ENCODE measurements at places on chromosomes 2 and 18.
A peak's percentile ranks its signal among the peaks of the same experiment; 100 is the strongest.

DNA sequence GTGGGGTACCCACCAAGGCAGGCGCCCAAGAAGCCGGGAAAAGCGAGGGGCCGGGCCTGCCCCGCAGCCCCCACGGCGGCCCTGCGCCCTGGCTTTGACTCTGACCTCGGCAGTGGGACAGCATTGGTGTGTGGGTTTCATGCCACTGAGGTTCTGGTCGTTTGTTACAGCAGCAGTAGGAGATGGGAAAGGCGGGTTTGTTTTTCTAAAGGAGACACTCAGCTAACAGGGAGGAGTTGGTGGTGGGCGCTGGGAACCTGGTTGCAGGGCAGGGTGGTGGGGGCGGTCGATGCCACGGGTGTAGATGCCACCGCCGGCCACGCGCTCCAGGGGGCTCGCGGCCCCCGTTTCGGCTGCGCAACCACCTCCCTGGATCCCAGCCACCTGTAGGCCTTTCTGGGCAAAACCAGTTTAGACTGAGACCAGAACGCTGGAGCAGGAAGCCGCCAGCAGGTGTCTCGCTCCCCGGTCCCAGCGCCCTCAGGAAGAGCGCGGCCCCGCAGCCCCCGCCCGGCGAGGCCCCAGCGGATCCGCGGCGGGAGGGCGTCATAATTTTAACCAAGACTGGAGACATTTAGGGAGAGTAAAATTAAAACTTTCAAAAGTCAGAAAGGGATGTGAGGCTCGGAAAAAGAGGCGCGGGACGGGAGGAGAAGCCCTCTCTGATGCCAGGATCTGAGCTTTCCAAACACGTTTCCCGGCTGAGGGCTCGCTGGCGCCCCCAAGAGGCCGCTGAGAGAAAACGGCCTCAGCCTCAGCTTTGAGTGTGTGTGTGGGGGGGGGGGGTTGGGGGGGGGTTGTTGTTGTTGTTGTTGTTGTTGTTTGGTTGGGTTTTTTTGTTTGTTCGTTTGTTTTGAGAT lies 17.4 kb downstream of the CIDEA start:
- peak; percentile 88 for ATAC-seq

DNA sequence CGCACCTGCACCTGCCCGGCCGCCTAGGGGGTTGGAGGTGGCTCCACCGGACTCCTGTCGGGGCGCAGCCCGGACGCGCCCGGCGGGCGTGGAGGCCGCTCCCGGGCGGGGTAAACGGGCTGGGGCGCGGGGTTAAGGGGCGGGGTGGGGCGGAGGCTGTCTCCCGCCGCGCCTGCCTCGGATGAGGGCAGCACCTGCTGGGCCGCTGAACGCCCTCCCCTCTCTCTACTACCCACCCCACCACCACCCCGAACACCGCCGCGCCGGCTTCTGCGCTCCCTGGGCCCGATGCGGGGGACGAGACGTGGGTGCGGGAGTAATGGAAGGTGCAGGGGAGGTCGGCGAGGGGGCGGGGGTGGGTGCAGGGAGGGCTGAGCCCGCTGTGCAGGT lies 224.8 kb upstream of the ID2 start:
- peak; percentile 44 for ATAC-seq

GRCh38 chr18:3193331-3193730 lies 26.4 kb downstream of the MYOM1 start:
- ATAC-seq: no peak

DNA sequence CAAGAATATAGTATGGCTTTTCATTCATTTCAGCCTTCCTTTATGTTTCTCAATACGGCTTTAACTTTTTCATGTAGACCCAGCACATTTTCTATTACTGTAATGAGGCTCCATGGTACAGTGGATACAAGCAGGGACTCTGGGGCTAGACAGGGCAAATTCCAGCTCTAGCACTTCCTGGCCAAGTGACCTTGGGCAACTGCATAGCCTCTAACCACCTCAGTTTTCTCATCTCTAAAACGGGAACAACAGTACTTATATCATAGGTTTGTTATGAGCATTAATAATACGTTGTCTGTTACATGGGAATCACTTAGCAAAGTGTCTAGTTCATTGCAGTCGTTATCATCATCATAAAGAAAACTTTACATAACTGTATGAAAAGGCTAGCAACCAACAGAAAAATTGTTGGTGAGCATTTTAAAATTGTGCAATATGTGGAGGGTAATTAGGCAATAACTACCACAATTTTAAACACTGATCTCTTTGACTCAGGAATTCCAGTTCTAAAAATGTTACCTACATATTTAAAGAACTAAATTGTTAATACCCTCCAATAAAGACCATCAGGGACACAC lies 13.7 kb upstream of the RMDN2 start:
- ATAC-seq: no peak

- no peak for ATAC-seq
Observed at GRCh38 chr2:16613539-16614011, 52.1 kb downstream of the CYRIA start.

DNA sequence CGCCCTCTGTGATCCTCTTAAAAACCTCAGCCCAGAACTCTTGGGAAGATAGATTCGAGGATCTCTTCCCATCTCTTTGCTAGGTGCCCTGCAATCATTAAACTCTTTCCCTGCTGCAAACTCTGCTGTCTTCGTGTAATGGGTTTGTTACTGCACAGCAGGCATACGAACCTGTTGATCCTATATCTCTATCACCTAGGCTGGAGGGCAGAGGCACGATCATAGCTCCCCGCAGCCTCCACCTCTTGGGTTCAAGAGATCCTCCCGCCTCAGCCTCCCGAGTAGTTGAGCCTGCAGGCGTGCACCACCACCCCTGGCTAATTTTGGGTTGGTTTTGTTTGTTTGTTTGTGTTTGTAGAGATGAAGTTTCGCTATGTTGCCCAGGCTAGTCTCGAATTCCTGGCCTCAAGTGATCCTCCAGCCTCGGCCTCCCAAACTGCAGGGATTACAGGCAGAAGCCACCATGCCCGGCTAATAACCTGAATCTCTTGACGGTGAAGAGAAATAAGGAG lies 493 bp upstream of the BBS5 start:
- ATAC-seq: no peak

DNA sequence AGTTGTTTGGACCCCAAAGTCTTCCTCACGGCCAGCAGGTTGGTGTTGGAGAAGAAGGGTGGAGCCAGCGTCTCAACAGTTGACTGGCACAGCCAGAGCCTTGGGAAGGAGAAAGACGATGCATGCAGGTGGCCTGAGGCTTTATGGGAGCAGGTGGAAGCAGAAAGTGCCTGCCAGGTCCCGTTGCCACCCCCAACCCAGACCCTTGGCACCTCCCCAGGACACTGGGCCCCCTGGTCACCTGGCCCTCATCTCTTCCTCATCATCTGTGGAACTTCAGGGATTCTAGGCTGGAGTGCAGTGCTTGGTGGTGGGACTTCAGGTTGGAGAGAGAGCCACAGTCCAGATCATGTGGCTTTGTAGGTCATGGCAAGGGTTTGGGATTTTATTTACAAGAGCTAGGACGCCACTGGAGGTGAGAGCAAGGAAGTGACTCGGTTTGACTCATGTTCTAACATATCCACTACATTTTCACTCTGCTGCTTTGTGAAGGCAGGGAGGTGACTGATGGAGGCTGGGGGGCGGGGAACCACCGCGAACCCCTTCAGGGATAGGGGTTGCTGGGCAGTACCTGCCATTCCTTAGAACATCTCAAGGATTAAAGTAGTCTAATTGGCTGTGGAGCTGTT lies 62.5 kb upstream of the B3GNT7 start:
- ATAC-seq: no peak

DNA sequence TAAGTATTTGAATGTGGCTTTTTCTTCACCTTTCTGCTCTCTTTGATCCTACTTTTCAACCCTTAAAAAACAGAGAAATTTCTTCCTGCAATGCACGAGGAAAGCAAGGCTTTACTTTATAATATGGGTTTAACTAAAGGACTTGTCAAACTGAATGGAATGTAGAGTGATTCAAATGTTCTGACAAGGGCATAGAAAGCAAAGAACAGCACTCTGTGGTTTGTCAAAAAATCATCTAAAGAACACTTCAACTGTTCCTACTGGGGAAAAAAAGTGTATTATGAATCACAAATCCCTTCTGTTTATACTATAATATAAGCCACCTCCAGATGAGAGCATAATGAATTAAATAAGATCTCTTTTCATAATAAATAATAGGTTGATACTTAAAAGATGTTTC lies 45.0 kb upstream of the RIT2 start:
- ATAC-seq: no peak

DNA sequence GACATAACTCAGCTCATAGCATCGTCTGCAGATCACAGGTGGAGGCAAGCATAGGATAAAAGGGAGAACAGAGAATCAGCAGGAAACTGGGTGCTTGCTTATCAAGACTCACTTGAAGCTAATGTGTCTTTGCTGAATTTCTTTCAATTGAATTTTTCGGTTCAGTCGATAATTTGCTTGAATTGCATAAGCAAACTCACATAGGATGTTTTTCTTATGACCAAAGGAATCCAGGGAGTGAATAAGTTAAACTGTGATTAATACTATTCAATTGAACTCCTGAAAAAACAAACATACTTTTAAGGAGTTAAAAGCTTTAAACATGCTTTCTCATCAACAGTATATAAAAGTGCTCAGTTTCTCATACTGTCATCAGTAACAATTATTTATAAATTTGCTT lies 707.1 kb upstream of the ACVR2A start:
- no peak for ATAC-seq

- peak; percentile 85 for ATAC-seq
Observed at GRCh38 chr18:24019641-24020331, 5.2 kb downstream of the TTC39C start.

DNA sequence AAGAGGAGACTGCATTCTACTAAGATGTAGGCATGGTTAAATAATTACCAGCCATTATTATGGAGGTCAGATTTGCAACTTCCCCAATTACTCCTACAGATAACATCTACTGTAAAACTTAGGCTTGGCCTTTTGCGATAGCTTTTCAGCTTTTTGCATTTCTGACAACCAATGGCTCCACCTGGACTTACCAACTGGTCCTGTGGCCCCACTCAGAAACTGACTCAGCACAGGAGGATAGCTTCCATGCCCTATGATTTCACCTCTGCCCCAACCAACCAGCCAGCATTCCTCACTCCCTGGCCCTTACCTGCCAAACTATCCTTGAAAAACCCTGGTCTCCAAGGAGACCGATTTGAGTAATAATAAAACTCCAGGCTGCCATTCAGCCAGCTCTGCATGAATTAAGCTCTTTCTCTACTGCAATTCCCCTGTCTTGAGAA lies 28.2 kb downstream of the TUBB6 start:
- ATAC-seq: no peak

DNA sequence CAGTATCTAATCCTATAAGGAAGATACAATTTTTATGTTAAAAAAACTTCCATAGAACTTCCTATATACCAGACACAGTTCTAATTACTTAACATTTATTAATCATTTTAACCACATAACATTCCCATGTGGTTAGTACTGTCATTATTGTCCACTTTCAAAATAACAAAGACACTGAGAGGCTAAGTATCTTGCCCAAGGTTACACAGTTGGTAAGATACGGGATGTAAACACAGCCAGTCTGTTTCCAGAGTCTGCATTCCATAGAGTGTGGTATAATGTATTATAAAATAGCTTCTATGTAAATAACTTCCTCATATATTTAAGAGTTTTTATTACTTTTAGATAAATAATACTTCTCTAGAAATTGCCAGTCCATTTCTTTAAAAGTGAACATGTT lies 383.3 kb upstream of the ETAA1 start:
- ATAC-seq: no peak

DNA sequence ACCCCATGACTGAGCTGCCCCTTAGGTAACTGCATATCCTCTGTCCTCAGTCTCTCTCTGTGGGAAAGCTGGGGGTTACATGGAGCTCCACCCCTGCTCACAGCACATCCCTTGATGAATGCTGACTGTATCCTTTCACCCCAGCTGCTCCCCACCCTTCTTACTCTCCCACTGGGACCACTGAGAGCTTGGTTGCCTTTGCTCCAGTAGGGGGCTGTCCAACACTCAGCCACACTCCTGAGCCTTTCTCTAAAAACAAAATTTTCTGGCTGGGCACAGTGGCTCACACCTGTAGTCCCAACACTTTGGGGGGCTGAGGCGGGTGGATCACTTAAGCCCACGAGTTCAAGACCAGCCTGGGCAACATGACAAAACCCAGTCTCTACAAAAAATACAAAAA lies 89.2 kb upstream of the MSH2 start:
- no peak for ATAC-seq
